ENCODE measurements at places on chromosomes 3 and 15.

- no peak for DNase-seq
These were observed 60.8 kb upstream of the GALNT15 start for GRCh38 chr3:16113704-16114103.

DNA sequence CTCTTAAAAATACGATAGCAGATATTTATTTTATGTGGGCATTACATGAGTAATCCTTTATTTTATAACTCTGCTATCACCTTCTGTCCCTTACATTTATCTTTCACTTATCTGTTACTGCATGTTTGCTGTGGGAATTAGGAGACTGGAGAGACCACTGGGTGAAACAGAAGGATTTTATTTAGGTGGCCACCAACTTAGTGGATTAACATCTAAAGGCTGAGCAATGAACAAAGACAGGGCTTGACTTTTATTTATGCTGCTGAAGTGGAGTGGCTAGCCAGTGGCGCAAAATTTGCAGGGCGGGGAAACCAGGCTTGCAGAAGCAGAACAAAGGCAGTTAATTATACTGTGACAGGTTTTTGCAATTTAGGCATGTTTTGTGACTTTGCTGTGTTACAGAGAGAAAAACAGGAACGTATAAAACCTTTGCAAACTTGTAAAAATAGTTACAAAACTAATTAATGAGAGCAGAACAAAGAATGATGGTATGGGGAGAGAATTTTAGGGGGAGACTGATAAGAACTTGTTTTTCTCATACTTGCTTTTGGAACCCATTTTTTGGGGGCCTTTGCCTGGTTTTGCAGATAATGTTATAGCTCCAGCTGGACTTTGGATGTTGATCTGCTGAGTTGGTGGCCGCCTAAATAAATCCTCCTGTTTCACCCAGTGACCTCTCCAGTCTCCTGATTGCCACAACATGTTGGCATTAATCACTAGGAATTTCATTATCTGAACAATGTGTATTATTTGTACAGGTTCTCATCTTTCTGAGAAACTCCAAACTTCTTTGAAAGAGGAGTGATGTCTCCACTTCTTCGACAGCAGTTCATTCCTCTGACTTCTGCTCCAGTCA lies 18.0 kb downstream of the KLHL24 start:
- DNase-seq: no peak

GRCh38 chr3:124246949-124247348 lies 255.0 kb upstream of the ROPN1 start:
- no peak for DNase-seq

GRCh38 chr3:186643493-186643892 lies 3.3 kb downstream of the FETUB start:
- no peak for DNase-seq

GRCh38 chr3:49713336-49714105 lies 6.0 kb downstream of the AMIGO3 start:
- DNase-seq: no peak

DNA sequence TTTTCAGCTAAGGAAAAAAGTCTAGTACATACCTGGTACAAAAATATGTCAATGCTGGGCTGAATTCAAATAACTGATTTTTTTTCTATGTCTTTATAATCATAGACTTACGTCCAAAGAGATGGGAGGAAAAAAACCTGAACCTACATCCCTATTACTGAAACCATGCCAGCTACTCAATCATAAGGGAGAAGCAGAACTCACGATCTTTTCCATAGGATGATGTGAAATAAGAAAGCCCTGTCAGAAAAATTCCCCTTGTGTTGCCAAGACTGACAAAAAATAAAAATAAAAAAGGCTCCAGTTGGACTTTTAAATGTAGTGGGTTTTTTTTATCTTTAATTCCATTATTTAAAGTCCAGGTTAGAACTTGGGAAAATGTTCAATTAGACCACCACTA lies 3.3 kb downstream of the MSL2 start:
- no peak for DNase-seq

DNA sequence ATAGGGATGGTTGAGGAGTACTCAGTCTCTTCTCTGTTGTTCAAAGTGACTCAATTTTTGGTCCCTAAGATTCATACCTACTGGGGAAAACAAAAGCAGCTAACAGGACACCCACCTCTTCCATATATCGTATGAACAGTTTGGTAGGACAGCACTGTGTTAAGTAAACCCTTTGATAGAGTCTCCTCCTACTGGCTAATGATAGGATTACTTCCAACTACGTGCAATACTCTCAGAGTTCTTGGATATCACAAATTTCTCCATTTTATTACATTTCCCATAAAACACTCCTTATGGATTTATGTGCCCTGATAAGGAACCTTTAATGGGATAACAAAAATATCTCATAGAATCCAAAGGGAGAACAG lies 200.2 kb upstream of the GOLGA6L4 start:
- no peak for DNase-seq

GRCh38 chr3:43347774-43348173 lies 61.4 kb downstream of the SNRK start:
- DNase-seq: no peak

DNA sequence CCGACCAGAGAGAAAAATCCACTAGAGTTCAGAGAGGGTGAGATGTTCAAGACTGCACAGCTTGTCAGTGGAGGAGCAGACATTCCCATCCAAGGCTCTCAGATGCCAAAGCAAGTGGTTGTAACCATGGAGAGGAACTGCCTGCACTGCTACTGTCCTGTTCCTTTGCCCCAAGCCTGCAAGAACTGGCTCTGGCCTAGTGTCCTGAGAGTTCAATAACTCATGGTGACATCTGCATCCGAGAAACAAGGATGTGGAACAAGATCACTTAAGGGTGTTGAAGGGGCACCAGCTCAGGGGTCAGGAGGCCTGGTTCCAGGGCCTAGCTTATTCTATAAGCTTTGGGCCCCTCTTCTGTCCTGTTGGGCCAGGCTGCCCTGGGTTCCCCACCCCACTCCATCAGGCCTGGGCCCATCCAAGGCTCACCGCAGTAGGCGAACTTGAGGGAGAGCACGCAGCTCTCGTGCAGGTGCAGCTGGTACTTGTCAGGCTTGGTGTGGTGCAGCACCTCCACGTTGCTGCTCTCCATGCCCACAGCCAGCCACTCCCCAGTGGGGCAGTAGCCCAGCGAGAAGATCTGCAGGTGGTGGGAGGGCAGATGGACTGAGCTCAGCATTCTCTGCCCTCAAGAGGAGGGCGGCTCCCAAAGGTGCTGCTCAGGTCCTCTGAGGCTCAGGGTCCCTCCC lies 45.6 kb downstream of the TLE3 start:
- no peak for DNase-seq

- DNase-seq: no peak
These were observed 64.4 kb downstream of the PHC3 start for GRCh38 chr3:170117134-170117533.

All from T-helper 1 cell (primary cell).